Inflammatory macrophage treated with lipopolysaccharide for 1 hour (primary cell): ENCODE measurements at places on chromosomes 6 and 20.

- DNase-seq: peak; percentile 35
Observed at GRCh38 chr20:60095456-60095855, 137.2 kb downstream of the CDH26 start.

- no peak for DNase-seq
Observed at GRCh38 chr6:43283905-43284304, 14.2 kb upstream of the SLC22A7 start.

- DNase-seq: peak; percentile 76
Observed at GRCh38 chr6:37860226-37860839, 40.8 kb downstream of the ZFAND3 start.

DNA sequence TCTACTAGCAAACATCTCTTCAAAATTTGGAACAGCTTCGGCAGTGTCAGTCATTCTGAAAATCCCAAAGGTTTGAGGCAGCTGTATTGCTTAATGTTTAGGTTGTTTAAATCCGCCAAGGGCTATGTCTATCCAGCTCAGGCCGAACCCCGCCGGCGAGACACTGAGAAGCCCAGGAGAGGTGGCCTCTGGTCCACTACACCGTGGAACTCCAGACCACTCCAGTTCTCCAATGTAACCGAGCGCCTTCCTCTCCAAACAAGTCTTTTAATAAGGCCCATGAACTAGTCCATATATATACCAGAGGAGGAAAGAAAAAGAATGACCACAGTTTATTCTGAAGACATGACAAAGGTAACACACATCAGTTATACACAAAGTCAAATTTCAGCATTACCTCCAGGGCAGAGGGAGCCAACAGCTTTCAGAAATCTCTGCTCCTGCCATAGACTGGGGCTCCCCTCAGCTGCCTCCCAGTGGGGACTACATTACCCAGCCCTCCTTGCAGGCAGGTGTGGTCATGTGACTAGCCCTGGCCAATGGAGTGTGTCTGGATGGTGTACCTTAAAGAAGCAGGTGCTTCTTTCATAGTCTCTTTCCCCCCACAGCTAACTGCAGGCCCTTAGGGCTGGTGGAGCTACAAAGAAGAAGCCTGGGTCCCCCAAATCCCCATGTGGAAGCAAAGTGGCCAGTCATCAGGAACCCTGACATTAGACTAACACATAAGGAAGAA, at the start of gene RAMACL:
TSS of gene RAMACL (minus strand) at position 255 of the 733 bp plus-strand sequence. CDS start at position 54, 201 bp downstream.
- DNase-seq: no peak

GRCh38 chr20:60116128-60116909, 158.1 kb downstream of the CDH26 start:
- DNase-seq: no peak

DNA sequence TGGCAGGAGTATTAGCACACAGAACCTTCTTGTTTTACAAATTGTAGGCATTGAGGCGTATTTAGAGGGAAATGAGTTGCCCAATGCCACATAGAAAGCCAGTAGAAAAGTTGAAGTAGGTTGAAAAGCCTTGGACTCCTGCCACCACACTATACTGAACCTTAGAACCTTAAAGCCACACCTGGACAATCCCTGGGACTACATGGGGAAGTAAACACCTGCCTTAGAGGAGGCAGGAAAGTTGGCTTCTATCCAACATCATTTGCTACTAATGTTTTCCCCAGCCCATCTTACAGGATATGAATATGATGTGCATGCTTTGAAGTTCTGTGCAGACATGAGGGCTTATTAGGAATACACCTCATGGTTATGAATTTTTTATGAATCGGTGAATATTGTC, 5.3 kb upstream of the EPPIN start:
- DNase-seq: no peak

DNA sequence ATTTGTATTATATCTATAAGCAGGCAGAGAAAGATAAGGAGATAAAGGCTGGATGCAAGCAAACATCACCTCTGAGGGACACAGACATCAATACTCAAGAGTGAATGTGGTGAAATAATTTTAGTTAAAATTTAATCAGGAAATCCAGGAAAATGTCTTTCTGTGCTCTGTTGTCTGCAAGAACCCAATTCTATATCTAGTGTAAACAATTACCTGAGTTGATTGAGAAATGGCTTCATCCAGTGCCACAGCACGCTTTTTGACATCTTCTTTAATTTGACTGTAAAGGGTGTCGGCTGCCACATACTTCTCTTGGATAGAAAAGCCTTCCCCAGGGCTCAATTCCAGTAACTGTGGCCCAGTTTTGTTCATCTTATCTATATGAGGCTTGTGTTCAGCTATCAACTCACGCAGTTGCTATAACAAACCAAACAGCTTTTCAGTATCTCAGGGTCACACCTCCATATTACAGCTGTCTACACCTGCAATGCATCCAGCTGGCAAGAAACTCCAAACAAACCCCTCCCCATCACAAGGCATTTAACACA, 131.6 kb downstream of the DST start:
- no peak for DNase-seq

GRCh38 chr6:9647599-9647998, 767.3 kb downstream of the TFAP2A start:
- DNase-seq: no peak

- DNase-seq: no peak
Observed at GRCh38 chr20:50579511-50579910, 69.3 kb downstream of the PTPN1 start.

- peak; percentile 100 for DNase-seq
Observed at GRCh38 chr20:2301164-2301622, 5.4 kb downstream of the TGM3 start.

GRCh38 chr6:96923871-96924493, 546 bp upstream of the KLHL32 start:
- no peak for DNase-seq

- no peak for DNase-seq
Observed at GRCh38 chr6:131065824-131066171, 2.8 kb upstream of the EPB41L2 start.

GRCh38 chr20:20897145-20897544, 184.7 kb upstream of the RALGAPA2 start:
- DNase-seq: no peak

- peak; percentile 22 for DNase-seq
Observed at GRCh38 chr6:137678451-137678850, 184.3 kb upstream of the OLIG3 start.

DNA sequence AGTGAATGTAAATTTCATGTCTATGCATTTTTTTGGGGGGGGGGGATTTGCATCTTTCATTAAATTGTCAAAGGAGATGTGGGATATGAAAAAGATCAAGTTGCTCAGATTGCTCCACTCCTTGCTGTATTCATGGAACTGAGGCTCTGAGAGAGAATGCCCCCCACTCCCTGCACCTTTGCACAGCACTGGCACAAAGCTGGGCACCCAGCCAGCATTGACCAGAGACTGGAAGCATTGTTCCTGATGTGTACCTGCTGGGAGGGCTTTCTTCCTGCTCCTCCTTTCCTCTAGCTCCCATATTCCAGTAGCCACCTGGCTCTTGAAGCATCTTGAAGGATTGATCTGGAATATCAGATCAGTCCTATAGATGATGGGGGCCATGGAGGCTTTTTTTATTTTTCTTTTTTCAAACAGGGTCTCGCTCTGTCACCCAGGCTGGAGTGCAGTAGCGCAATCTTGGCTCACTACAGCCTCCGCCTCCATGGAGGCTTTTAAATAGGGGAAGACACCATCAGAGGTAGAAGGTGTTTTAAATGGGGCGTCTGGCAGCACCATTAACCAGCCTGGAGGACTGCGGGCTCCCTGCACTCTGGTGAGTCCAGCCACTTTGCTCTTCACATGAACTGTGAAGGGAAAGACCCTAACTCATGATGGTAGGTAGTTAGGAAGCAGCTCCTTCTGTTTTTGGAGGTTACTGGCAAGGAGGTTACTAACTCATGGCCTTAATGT, 10.9 kb downstream of the DUSP15 start:
- DNase-seq: no peak

GRCh38 chr6:138692058-138692977, 81.3 kb upstream of the CCDC28A start:
- peak; percentile 69 for DNase-seq

GRCh38 chr6:79005497-79005896, 72.6 kb downstream of the PHIP start:
- DNase-seq: no peak

GRCh38 chr6:38549180-38549579, 90.5 kb downstream of the BTBD9 start:
- DNase-seq: no peak

DNA sequence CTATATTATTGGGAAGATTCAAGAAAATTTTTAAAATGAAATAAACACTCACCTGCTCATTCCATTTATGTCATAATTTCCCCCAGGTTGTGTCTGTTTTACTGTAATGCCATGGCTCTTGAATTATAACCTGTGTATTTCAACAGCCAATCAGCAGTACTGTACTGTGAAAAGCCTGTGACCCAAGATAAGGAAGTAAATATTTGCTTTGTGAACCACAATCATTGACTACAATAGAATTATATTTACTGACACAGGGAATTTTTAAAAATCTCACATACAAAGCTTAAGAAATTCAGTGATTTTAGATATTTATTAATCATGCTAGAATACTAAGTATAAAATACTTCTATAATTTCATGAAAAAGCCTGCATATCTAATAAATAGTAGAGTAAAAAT, 6.0 kb downstream of the RGS17 start:
- no peak for DNase-seq

DNA sequence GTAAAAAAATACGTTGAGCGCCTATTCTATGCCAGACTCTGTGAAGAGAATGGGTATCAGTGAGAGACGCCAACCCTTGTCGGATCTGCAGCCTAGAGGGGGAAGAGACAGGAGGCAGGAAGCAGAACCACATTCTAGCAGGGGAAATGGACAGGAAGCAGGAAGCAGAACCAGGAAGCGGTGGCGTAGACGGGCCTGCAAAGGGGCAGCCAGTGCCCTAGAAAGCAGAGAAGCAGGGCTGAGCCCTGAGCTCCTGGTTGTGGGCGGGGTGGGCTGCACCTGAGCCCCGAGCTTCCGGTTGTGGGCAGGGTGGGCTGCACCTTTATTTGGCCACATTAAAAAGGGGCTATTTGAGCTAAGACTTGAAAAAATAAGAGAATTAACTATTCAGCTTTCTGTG, 71.9 kb downstream of the FAM120B start:
- no peak for DNase-seq

DNA sequence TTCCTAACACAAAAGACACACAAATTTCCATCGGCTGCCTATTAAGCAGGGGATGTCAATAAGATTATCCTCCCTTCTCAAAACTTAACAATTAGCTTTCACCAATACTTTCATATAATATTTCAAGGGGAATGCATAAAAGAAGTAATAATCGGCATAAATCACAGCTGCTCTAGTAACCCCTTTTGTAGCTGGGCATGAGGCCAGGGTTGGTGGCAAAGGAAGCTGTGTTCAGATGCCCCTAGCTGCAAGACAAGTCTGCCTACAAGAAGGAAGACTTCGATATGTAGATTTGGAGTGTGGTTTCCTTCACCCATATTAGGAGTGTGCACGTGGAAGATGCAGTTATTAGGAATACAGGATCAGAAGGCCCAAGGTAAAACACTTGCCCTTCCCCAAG, 156.9 kb upstream of the SSTR4 start:
- no peak for DNase-seq

DNA sequence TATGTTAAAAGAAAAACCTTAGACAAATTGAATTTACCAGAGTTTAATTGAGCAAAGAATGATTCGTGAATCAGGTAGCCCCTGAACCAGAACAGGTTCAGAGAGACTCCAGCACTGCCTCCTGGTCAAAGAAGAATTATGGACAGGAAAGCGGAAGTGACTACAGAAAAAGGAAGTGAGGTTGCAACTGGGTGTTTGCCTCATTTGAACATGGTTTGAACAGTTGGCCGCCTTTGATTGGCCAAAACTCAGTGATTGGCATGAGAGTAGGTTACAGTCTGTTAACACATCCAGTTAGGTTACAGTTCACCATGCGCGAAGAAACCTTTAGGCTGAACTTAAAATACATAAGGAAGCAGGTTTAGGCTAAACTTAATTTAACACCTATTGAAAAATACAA, 248.8 kb downstream of the TFAP2A start:
- DNase-seq: peak; percentile 10

- DNase-seq: peak; percentile 71
Observed at GRCh38 chr6:104326173-104327001, 533.3 kb downstream of the HACE1 start.

GRCh38 chr20:36246401-36246800, 10.1 kb downstream of the AAR2 start:
- no peak for DNase-seq

- DNase-seq: peak; percentile 47
Observed at GRCh38 chr6:11769811-11770545, 8.6 kb downstream of the ADTRP start.

GRCh38 chr6:39182604-39183003, 46.7 kb downstream of the KCNK5 start:
- no peak for DNase-seq

- no peak for DNase-seq
Observed at GRCh38 chr20:46646122-46646521, 5.1 kb downstream of the SLC13A3 start.
